Naive thymus-derived CD8-positive, alpha-beta T cell (primary cell): ENCODE measurements at places on chromosomes 5 and 9. TPM values are rescaled to one million over a fixed set of nuclear protein-coding genes. Genes with fewer than 3 reads are reported as not detected.

The HOMER1 gene
- total RNA-seq, result 3.4 TPM

The SLC4A9 gene
- total RNA-seq, result not detected

GRCh38 chr5:178529080-178529479 is 61.1 kb downstream of the COL23A1 start:
- no peak for DNase-seq

The NAIF1 gene
- 14.3 TPM for total RNA-seq

- no peak for DNase-seq
Observed at GRCh38 chr5:174177976-174178605, 132.6 kb downstream of the NSG2 start.

GRCh38 chr5:14054111-14054854 is 88.9 kb upstream of the TRIO start:
- no peak for DNase-seq

DNA sequence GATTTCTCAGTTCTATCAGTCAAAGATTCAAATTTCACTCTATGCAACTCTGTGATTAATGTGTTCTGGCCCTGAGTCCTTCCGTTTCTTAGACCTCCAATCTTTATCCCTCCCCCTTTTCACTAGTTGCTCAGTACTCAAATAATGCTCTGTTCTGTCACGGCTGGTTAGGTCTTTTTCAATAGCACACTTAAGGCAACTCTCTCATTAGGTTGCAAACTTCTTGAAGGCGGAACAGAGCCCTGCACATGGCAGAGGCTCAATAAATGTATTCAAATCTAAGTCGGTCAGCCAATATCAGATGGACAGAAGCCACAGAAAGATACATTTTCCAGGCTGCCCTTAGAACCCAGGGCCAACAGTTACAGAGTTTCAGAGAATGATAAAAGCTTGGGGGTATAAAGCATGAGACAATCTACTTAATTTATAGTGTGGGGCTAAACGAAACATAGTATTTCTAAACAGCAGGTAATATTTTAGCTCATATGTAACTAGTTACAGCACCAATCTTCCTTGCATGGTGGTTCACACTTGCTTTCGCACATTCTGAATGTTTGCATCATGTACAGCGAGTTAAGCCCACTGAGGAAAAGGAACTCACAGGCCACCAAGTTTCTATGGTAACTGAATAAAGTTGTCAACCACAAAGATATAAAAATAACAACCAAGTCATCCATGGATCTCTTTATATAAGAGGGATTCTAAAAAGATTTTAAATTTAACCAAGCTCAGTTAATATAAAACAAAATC is 67.1 kb upstream of the GOLPH3 start:
- no peak for DNase-seq

DNA sequence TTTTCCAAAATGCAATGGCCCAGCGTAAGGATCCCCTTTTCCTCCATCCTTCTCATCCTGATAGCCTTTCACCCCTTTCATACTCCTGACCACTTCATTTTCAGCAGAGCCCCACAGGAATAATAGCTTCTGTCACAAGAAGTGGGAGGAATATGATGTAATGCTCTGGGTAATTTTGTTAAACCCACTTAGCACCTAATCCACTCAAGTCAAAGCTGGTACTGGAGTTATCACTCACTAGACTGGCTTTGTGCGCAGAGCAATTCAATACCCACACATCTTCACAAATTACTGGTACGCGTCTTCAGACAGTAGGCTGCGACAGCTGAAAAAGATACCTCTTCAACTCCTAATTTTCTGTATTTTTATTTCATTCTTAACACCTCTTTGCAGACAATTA is 2232.8 kb upstream of the WWC1 start:
- DNase-seq, result no peak

The PCDHGB4 gene
- total RNA-seq, result 0.25 TPM

- DNase-seq, result no peak
Observed at GRCh38 chr5:52743970-52744369, 43.7 kb upstream of the ITGA1 start.

- no peak for DNase-seq
Observed at GRCh38 chr9:117703537-117703936, 666 bp upstream of the TLR4 start.

GRCh38 chr5:74598731-74599130 is 41.8 kb downstream of the ENC1 start:
- no peak for DNase-seq

- no peak for DNase-seq
Observed at GRCh38 chr5:132472431-132472830, 18.1 kb downstream of the IRF1 start.

DNA sequence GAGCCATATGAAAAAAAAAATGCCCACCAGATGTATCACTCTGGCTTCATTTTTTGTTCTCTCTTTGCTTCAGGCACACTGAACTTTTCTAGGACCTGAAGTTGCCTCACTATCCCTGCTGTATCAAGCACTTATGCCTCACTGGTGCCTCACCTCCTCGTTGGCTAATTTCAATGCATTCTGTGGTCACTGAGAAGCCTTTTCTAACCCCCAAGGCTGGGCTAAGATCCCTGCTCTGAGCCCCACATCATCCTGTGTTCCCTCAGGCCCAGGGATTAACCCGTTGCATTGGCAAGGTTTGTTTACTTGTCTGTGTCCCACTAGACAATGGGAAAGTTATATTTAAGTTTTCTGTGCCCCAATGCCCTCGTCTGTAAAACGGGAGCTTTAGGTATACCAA is 362.7 kb downstream of the OSTF1 start:
- DNase-seq, result no peak

- no peak for DNase-seq
Observed at GRCh38 chr9:23643656-23644258, 182.3 kb downstream of the ELAVL2 start.

The HTR1A gene
- total RNA-seq, result not detected

The SLC6A18 gene
- not detected for total RNA-seq

GRCh38 chr5:149452007-149452664 is 73.0 kb upstream of the IL17B start:
- no peak for DNase-seq

The ORM1 gene
- not detected for total RNA-seq
